ENCODE measurements at places on chromosomes 2 and 18.
A peak's percentile ranks its signal among the peaks of the same experiment; 100 is the strongest.

DNA sequence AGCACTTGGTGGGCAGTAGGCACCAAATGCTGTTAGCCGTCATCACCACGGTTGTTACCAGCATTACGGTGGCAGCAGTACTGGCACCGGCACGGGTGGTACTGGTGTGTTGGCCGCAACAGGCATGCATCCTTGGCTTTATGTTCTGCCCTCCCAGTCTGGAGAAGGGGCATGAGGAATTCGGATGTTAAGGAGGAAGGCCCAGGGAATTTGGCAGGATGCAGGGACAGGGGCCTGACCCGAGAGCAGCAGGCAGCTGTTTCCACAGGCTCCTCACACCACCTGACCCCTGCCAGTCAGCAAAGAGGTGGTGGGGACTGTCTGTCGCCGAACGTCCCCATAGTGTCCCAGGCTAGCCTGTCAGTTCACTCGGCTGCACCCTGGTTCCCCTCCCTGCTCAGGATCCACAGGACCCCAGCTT is 79.0 kb downstream of the EDAR start:
- no peak for DNase-seq

GRCh38 chr2:3285901-3286645 is 91.5 kb downstream of the EIPR1 start:
- DNase-seq = peak; percentile 80

GRCh38 chr2:133760376-133760775 is 192.1 kb upstream of the NCKAP5 start:
- DNase-seq = no peak

- DNase-seq = no peak
These were observed 7.6 kb downstream of the ADRA2B start for GRCh38 chr2:96108541-96109360.

DNA sequence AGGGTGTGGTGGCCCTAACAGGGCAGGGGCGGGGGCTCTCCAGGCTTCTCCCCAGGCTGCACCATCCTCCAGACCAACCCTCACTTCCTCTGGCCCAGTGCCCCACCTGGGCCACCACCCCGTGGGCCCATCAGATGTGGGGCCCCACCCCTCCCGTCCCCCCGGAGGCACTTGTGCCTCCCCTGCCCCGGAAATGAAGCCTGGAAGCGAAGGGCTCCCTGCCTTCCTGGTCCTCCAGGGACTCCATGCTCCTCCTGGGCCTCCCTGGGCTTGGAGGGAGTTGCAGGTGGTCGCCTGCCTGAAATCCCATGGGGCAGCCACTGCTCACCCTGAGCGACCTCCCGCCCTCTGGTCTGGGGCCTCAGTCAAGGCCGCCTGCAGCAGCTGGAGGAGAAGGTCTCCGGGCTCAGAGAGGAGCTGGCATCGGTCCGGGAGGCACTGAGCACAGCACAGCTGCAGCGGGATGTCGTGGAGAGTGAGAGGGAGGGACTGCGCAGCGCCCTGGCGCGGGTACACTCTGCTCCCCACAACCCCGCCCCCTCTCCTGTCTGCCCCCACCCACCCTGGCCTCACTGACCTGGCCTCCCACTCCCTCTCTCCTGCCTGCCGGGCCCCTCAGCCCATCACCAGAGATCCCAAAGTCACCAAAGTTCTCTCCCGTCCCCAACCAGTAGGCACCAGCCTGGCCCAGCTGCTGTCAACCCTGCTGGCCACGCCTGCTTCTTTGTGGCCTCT is 28.0 kb downstream of the CROCC2 start:
- DNase-seq = peak; percentile 4

GRCh38 chr2:28477087-28477486 is 18.8 kb upstream of the PLB1 start:
- no peak for DNase-seq

Data from posterior cingulate gyrus (tissue), 11 donors.